ENCODE measurements at places on chromosomes 3 and 15.

GRCh38 chr15:32723171-32723948 lies 5.6 kb downstream of the GREM1 start:
- no peak for DNase-seq

- peak; percentile 74 for DNase-seq
Observed at GRCh38 chr15:93497291-93497690, 408.3 kb upstream of the RGMA start.

DNA sequence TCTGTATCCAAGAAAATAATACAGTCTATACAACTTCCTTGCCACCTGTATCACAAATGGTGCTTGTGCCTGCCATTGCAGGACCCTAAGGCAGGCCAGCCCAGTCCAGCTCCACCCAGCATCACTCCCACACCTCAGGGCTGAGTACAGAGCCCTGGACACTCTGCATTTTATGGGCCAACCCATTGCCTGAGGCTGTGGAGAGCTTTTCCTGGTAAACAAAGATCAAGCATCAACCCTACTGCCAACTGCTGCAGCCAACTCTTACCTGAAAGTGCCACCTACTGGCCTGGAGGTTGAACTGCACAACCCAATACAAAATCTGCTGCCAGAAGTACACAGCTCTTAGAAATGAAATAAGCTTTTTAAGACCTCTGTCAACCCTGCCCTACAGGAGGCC lies 1082.2 kb downstream of the NAALADL2 start:
- peak; percentile 4 for DNase-seq

DNA sequence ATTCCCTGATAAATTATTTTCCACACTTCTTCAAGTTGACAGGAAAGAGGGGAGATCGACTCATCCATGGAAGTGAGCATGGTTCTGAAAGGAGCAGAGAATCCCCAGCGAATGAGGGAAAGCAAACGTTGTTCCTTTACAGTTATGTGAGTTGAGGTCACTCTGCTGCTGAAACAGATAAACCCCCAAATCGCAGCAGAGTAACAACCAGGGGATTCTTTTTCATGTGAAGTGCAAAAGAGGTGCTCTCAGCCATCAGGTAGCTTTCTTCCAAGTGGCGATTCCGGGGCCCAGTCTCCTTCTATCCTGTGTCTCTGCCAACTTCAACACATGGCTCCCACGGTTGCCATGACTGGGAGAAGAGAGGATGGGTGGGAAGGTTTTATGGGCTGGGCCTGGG lies 28.2 kb downstream of the MEX3B start:
- no peak for DNase-seq

DNA sequence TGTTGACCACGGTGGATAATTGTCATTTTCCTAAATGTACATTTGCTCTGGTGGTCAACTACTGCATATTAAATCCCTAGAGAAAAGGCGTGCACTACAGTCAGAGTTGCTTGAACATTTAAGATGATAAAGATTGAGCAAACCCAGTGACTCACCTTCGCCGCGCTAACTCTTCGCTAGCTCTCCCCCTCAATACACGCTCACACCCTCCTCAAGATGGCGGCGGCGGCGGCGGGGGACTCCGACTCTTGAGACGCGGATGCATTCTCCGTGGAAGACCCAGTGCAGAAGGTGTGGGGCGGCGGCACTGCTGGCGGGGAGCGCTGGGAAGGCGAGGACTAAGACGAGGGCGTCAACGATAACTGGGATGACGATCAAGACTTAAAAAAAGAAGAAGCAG lies 79.8 kb upstream of the PFN2 start:
- no peak for DNase-seq

DNA sequence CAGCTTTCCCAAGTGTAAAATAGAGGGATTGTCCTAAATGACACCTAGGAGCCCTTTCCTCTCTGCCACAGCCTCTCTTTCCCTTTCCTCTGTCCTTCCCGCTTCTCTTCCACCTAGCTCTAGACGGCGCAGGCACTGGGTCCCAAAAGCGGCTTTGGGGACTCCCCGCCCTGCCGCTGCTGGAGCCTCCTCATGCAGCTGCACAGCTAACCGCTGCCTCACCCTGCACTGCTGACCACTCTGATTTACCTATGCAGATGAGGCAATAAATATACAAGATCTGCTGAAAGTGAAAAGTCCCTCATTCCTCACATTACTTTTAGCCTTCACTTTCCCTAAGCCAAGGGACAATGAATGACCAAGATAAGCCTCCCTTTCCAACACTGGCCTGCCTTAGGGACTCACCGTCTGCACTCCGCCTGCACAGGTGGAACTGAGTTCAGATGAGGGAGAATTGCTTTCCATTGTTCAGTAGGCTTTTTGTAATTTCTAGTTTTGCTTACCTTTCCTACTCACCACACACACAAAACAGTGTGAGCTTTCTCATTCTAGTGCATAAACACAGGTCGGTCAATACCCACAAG lies 197.5 kb upstream of the BCL6 start:
- no peak for DNase-seq

DNA sequence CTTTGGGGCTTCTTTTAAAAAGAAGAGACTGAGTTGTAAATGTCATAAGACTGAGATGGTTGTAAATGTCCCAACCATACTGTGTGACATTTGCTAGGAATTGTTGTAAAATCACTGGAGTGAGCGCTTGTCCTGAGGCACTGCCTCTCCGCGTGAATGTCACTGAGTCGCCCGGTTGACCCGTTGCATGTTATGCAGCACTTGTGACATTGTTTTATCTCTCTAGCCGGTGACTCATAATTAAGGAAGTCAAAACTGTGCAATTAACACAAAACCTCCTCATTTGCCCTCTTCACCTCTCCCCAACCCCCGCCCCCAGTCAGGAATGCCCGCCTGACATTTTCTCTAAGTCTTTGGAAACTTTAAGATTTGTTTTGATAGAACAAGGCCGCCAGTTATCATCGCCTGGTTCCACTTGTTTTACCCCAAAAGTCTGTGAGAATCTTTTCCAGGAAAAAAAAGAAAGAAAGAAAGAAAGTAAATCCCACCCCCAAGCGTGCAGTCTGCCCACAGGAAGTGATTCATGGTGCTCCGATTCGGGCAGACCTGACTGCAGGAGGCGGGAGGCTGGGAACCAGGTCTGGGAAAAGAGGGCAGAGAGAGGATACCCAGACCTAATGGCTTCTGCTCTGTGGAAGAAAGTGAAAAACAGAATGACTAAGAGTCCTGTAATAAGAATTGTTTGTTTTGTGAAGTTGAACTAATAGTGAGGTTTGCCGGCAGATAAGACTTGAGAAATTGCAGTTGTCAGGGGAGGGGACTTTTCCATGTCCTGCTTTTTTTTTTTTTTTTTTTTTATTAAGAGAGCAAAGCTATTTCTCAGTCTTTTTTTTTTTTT lies 84.8 kb downstream of the SMAD3 start:
- peak; percentile 99 for DNase-seq

- no peak for DNase-seq
Observed at GRCh38 chr3:50617096-50617791, at the start of gene MAPKAPK3. MAPKAPK3 (plus strand) TSS chr3:50617151; CDS start chr3:50617566, 415 bp downstream.

GRCh38 chr3:49675912-49676311 lies 1.8 kb downstream of the APEH start:
- no peak for DNase-seq

- peak; percentile 89 for DNase-seq
Observed at GRCh38 chr3:54819946-54820345, 107.9 kb downstream of the LRTM1 start.

DNA sequence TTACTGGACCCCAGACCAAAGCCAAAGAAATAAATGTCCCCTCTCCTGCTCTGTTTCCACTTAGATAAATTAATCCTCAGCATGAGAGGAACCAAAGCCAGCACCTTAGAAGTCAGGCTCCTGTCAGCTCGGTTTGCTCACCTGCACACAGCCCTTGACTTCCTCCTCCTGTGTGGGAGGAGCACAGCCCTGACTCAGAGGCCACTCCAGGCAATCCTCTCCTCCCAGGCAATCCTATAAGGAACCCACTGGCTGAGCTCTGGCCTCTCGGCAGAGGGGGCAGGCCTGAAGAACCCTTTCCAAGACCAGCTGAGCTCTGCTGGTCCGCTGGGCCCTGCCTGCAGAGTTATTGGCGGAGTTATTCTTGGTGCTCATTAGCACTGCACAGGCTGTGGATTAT lies 30.8 kb downstream of the LIPC start:
- no peak for DNase-seq

DNA sequence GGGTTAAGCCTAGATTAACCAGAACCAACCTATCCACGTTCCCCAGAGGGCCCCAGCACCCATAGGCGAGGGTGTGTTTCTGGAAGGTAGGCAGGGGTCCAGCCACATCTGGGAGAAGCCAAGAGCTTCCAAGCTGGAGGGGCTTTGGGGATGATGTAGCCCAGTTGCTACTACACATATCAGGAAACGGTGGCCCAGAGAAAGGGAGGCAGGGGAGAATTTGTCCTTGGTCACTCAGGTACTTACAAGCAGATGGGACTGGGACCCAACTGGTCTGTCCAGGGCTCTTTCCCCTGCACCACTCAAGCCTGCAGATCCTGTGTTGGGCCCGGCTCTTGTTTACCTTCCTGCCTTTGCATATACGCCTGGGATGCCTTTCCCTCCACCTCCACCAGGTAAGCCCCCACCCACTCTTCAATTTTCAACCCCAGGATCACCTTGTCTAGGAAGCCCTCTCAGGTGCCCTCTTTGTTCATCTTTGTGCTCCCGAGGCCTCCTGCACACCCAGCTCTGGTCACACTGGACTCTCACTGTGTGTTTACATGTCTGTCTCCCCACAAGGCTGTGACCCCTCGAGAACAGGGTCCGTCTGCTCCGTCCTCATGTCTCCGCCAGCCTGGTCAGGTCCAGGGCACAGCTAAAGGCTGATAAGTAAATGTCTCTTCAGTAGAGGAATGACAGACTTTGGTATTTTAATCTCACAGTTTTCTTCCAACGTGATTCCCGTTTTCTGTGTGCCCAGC lies 204.4 kb upstream of the LINGO1 start:
- no peak for DNase-seq

- DNase-seq = no peak
Observed at GRCh38 chr3:88151358-88151757, 1.6 kb downstream of the C3orf38 start.

DNA sequence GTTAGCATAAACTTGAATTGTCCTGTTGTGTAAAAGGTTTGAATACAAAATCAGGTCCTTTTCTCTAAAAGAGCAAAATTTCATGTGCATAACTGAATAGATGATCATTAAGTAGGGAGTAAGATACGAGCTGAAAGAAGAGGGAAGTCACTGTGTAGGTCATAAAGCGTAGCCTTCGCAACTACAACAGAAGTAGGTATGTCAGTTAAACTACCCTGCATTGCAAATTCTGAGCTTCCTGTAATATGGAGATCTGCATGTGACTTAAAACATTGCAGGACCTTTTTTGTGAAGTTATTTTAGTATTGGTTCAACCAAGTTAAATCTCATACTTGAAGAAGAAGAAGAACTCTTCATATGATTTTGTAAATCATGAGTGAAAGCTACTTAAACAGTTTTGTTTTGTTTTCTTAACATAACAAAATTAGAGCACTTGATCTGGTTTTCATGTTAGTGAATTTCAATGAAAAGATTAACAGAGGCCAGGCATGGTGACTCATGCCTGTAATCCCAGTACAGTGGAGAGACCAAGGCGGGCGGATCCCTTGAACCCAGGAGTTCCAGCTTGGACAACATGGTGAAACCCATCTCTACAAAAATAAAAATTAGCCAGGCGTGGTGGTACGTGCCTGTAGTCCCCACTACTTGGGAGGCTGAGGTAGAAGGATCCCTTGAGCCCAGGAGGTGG lies 26.4 kb downstream of the ARMC8 start:
- no peak for DNase-seq

DNA sequence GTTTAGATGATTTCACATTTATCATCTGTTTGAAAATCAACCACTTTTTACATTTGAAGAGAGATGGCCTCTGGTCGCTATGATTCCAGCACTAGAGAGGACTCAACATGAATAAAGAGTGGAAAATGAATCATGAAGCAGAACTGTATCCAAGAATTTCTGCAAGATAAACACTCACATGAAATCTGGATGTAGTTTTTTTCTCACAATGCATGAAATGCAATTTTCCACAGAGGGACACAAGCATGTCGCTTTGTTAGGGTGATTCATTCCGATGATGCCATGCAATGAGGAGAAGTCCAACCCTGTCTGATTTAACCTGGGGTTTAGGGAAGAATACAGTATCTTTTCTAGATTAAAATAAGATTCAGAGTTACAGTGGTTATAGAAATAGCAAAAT lies 50.4 kb upstream of the ADCY5 start:
- DNase-seq = peak; percentile 78

GRCh38 chr3:159977295-159977694 lies 11.3 kb upstream of the IL12A start:
- no peak for DNase-seq

DNA sequence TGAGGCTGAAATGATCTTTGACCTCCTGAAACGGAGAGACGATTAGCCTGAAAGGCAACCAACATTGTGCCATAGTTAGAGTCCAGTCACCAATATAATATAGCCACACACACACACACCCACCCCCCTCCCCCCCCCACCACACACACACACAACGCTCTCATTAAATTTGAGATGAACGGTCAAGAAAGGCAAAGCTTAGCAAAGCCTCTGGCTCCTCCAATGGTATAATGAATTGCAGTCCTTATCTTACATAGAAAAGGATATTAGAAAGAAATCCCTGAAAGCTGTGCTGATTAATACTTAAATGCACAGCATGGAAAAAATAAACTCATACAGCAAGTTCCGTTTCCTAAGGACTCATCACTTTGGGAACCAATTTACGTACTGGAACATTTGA lies 876 bp upstream of the ZNF385D start:
- no peak for DNase-seq

DNA sequence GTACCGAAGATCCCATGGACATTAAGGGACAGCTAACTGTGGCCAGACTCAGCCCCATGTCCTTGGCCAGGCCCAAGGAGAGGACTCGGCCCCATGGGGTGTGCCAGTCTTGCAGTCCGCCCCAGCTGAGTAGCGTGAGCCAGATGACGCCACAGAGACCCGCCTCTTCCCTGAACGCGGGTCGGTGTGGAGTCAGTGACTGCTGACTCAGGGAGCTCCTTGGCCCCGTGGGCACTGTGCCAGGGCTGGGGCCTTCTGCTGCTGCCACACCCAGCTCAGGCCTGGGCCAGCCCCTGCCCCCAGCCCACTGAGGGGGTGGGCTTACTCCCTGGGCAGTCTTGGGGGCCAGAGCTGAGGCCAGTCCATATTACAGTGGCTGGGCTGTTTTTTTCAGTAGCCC lies 52.8 kb downstream of the PLXNA1 start:
- peak; percentile 90 for DNase-seq

GRCh38 chr3:58173029-58173668 lies 37.6 kb downstream of the DNASE1L3 start:
- DNase-seq = no peak

DNA sequence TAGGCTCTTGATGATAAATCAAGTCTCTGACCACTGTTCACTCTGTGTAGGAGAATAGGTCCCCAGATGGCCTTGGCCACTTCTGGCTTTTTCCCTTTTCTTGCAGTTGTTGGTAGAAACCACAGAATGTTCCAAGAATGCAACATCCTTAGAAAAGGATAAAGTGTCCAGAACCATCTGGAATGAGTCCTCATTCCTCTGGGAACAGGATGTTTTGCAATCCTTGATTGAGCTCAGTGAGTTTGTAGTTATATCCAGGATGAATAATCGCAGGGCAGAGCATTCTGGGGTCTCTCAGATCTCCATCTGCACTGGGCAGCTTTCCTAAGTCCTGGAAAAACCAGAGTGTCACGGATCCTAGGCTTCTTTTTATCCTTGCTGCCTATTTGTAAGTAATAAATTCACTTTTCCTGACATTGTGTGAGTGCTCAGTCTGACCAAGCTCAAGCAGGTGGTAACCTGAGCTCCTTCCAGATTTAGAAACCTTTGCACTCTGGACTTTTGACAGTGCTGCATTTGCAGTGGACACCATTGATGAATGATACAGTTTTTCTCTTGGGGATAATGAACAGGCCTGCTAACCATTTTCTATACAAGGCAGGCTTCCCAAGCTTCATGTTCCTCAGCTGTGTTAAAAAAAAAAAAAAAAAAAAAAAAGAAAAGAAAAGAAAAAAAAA lies 1028.6 kb downstream of the OTOL1 start:
- DNase-seq = peak; percentile 94

Data from fibroblast of skin of scalp (primary cell).